ENCODE measurements at places on chromosomes 6 and 20.

DNA sequence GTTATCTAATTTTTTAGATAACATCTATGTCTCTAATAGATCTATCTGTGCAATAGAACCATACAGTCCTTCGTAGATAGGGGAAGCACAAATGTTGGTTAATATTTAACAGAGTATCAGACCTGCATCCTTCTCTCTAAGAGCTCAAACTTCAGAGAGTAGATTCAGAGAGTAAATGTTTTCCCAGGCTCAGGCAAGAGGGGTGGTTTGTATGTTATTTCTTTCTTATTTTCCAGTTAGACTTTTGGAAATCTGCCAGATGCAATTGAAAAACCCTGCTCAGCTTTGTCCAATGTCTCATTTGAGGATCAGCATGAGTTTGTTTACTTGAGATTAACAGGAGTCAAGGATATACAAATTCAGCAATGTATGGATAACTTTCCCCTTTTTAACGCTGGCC is 361.9 kb downstream of the BCKDHB start:
- DNase-seq = no peak

DNA sequence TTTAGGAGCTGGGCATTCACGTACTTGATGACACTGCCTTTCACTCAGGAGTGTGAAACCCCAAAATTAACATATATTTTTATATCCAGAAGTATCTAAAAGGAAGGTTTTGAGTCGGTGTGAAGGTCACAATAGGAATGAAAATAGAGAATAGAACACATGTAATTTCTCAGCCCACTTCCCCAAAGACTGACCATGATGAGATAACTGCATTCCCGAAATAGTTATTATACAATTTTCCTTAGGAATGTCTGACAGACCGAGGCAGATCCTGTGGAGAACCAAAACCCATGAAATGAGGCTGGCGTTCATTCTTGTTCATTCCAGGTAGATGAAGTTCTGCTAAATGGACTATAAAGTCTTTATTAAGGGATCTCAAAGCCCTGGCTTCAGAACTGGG is 10.3 kb downstream of the NSFL1C start:
- no peak for DNase-seq

GRCh38 chr6:113860181-113860955 is 3.2 kb downstream of the MARCKS start:
- DNase-seq = no peak

- peak; percentile 64 for DNase-seq
Observed at GRCh38 chr20:58891086-58891717, 38.7 kb downstream of the GNAS start.

DNA sequence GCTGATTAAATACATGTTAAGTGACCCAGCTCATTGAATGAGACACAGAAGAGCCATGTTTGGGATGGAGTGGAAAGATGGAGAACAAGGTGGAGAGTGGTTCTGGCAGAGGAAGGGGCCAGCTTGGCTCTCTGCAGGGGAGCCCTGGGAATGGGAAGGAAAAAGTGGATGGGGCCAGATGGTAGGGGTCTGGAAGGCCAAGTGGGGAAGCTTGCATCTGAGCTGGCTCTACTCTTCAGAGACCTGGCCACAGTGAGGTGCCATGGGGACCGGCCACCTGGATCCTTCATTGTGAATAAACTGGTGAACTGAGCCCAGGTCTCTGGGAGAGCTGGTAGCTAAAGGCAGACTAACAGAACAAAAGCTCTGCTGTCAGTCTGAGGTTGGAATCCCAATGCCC is 48.9 kb upstream of the SIRPA start:
- DNase-seq = no peak

- DNase-seq = peak; percentile 86
Observed at GRCh38 chr20:35454881-35455609, at the start of gene CEP250. TSS of gene CEP250 (plus strand) at chr20:35455598. CDS start at chr20:35462368, 6,770 bp downstream.

Data from stimulated activated CD8-positive, alpha-beta memory T cell treated with anti-CD3 and anti-CD28 coated beads, Interleukin-12 subunit alpha, Interleukin-12 subunit beta, amount 100 ng/mL, for 1 hour (primary cell).